Common myeloid progenitor, CD34-positive (primary cell): ENCODE measurements at places on chromosomes 6 and 20.

DNA sequence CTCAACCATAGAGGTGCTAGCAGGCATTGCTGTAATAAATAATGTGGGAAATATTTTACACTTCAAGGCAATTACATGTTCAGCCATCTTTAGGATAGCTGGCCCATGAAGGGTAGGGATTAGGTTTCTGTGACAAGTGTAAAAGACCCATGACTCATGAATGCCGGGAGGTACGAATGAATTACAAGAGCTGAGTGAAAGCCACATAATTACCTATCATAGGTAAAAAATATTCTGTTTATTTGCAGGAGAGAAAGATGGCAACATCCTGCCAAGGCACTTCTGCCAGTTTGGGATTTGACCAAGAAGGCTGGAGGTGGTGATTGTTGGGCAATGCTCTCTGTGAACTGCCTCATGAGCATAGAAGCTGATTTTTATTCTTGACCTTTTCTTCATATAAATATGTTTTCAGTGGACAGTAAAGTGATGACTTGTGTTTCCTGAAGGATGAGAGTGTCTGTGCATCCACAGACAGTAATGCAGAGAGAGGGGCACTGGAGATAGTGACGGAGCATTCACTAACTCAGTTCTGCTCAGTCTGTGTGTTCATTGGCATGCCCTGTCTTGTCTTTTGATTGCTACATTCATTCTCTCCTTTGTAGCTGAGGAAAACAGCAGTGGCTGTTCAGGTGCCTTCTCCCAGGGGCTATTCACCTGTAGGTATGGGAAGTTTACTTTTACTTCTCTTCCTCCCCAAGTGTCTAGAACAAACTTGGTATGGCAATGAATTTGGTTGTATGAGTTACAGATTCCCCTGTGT lies 481.1 kb downstream of the TFAP2B start:
- no peak for DNase-seq

GRCh38 chr20:16399801-16400200 lies 173.4 kb downstream of the KIF16B start:
- no peak for DNase-seq

DNA sequence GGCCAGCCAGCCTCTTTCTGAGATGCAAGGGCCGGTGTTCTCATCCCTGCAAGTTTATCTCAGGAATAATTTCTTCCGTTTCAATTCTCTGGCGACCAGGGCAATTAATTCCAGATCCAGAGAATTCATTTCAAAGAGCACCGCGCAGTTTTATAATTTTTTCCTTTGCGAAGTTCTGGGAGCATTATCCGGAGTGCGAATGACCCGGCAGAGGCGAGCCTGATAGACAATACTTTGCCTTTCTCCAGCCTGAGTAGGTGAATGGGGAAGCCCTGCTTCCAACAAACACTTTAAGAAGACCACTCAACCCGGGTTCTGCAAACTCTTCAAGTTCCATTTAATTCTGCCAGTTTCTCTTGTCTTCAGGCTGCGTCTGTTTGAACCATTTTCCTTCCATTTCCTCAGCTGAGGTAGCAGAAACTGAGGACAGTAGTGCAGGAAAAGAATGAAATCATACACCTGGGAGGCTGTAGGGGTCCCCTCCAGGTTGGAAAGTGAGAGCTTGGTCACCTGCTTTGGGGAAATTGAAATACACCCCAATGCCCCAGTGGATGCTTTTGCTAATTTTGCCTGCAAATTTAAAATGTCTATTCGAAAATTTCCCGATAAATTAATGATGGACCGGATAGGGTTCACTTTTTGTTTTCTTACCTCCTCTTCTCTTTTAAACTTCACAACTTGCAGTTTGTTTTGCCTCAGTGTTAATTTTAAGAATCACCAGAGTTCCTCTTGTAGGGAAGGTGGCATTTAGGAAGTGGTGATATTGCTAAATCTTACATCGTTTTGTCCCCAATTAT lies 1.1 kb downstream of the VGLL2 start:
- no peak for DNase-seq

DNA sequence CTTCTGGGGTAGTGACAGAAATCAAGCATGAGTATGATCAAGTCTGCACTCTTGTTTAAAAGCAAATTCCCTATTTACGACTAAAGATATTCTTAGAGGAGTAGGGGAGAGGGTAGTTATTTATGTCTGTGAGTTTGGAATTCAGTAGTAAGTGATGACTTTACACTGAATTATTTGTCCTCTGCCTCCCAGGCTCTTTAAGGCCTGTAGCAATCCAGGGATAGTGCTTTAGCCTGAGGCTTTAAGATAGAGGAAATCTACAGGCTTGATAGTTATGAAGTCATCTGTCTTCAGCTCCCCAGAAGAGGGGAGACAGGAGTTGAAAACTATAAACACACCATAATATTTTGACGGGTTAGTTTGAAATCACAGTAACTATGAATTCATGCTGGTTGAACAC lies 664.5 kb downstream of the EPM2A start:
- no peak for DNase-seq

GRCh38 chr20:54680439-54680838 lies 205.0 kb downstream of the DOK5 start:
- no peak for DNase-seq

DNA sequence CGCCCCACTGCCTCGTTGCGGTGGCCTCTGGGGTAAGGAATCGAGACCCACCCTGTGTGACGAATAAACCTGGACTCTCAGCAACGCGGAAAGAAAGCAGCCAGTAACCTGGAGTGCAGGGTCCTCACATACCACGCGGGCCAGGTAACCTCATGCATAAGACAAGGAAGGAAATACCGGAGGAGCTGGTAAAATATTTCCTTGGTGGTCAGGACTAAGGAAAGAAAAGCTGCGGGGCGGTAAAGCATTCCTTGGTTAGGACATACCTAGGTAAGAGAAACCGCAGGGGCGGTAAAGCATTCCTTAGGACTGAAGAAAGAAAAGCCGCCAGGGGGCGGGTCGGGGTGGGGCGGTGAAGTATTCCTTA lies 80.7 kb downstream of the SYTL3 start:
- DNase-seq, result no peak

- no peak for DNase-seq
These were observed 162.9 kb upstream of the SLC24A3 start for GRCh38 chr20:19049514-19049913.

- no peak for DNase-seq
These were observed 33.6 kb downstream of the MAPK14 start for GRCh38 chr6:36061236-36061635.

- DNase-seq, result no peak
These were observed 49.9 kb downstream of the KCNB1 start for GRCh38 chr20:49432550-49432949.

- DNase-seq, result no peak
These were observed 81.7 kb upstream of the AFDN start for GRCh38 chr6:167744681-167745669.

DNA sequence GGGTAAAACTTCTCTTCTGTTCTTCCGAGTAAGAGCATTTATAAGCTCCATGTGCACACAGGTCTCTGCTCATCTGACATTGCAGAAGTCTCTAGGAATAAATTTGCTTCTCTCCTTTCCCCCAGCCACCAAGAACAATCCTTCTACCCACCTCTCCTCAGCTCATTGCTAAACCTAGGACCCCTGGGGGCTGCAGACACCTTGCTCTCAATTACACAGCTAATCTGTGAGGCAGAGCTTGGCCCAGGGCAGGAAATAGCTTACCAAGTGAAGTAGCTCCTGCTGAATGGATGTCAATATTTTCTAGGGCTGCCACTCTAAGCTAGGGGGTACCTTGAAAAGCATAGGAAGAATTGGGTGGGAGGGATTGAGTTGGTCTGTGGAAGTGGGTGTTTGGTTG lies 44.0 kb downstream of the EIF2S2 start:
- no peak for DNase-seq

- no peak for DNase-seq
These were observed 22.1 kb upstream of the GNRH2 start for GRCh38 chr20:3021327-3021726.

GRCh38 chr20:43901296-43901695 lies 13.4 kb upstream of the TOX2 start:
- no peak for DNase-seq

DNA sequence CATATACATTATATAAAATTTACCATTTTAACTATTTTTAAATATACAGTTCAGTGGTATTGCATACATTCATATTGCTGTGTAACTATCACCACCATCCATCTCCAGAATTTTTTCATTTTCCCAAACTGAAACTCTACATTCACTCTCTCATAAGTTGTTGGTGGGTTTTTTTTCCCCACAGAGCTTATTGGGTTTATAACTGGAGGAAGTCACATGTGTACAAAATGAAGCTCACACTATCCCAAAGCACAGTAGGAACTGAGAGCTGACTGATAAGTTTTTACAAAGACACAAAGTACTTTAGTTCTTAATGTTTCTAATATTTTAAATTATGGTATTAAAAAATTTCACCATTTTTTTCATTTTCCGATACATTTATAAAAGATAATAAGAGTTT lies 78.8 kb upstream of the TNFAIP3 start:
- no peak for DNase-seq

- no peak for DNase-seq
These were observed 21.1 kb downstream of the GCNT2 start for GRCh38 chr6:10542213-10542612.

DNA sequence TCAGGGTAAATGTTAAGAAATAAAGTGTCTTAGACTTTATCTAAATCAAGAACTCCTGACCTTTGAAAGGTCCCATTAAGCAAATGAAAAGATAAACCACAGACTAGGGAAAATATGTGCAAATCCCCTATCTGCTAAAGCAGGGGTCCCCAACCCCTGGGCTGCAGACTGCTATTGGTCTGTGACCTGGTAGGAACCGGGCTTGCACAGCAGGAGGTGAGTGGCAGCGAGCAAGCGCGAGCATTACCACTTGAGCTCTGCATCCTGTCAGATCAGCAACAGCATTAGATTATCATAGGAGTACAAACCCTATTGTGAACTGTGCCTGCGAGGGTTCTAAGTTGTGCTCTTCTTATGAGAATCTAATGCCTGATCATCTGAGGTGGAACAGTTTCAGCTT lies 42.4 kb downstream of the LCA5 start:
- DNase-seq, result no peak

DNA sequence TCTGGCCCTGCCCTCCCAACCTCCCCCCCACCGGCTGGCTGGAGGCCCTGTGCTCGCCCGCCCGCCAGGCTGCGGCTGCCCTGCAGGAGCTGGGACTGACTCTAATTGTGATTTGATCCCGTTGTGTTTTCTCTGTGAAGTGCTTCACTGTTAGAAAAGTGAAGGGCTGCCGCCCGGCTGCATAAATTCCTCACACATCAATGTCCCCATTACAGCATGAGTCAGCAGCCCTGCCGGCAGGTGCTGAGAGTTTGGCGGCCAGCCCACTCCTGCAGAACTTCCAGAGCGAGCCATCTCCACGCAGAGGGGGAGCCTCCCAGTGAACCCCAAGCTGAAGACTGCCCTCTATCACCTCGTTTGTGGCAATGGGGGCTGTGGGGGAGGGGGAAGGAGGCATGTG lies 137.9 kb downstream of the DLL1 start:
- peak; percentile 83 for DNase-seq

GRCh38 chr6:35713006-35713767 lies 23.6 kb upstream of the ARMC12 start:
- DNase-seq, result peak; percentile 71

DNA sequence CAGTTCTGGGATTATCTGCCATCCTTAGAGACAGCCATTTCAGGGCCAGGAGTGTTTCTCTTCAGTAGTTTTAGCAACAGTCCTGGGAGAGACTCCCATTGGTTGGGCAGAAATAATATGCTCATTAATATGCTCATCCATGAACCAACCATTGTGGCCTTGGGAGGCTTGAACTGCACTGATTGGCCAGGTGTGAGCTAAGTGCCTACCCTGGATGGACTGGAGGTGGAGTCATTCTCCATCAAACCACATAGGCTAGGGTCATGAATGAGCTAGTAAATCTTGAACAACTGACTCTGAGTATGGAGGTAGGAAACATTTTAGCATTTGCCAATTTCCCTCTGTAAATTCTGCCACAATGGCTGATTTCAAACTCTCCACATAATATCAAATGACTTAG lies 70.2 kb upstream of the ZFP64 start:
- no peak for DNase-seq

- DNase-seq, result no peak
These were observed 285.7 kb upstream of the PREP start for GRCh38 chr6:105688573-105688972.

DNA sequence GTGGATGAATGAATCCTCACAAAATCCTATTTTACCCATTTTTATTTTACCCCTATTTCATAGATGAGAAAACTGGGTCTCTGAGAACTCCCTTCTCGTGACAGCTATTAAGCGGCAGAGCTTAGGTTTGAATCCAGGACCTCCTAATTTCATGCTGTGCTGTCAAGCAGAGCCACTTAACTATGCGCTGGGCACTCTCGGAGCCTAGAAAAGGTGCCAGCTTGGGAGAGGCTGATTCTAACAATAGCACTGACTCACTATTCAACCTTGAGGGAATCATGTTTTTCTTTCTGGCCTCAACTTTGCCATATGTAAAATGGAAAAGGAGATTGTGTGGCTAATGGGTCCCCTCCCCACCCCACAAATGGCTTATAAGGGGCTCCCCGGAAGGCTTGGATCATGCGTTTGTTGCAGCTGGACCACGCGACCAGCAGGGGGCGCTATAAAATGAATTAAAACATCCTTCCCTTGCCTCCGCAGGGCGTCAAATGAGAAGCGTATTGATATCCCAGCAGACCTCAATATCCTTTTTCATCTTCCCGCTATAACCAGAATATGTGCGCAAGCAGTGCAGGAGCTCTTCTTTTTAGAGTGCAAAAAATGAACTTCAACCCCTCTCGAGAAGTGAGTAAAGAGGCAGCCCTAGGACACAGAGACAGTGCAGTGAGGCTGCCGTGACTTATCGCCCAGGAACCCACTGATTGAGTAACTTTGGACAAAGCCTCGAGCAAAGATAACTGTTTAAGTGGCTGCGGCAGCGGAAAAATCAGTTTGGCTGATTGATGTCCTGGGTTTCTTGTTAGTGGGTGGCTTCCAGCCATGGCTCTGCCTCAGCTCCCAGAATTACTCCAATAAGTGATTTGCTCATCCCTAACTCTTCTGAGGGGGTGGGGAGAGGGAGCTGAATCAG lies 12.8 kb upstream of the PDYN start:
- peak; percentile 47 for DNase-seq

DNA sequence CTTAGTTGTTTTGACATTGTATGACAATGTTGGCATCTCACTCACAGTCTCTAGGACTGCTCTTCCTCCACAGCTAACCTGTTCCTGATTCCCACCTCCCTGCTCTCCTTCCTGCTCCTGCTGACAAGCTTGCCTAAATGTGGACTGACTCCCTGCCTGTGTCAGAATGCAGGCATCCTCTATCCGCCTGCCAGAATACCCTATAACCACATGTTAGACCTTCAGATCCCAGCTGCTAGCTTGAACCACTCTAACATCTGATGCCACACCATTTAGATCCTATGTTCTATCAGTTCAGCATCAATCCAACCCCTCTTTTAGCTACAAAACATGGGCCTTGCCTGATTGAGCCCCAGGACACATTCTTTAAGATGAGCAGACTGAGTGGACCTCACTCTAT lies 12.2 kb downstream of the FILIP1 start:
- DNase-seq, result no peak

GRCh38 chr20:24992487-24993205 lies at the start of gene APMAP:
APMAP (minus strand) TSS chr20:24992751; CDS start chr20:24992688, 63 bp downstream.
- peak; percentile 96 for DNase-seq
